ENCODE measurements at places on chromosomes 3 and 15.

GRCh38 chr15:56891852-56892440 lies 26.5 kb upstream of the TCF12 start:
- no peak for DNase-seq

GRCh38 chr3:113151461-113152031 lies 59.8 kb upstream of the BOC start:
- DNase-seq, result no peak

GRCh38 chr3:34646911-34647460 lies 848.6 kb downstream of the PDCD6IP start:
- no peak for DNase-seq

GRCh38 chr15:84835661-84836337 lies 18.6 kb downstream of the ALPK3 start:
- no peak for DNase-seq

DNA sequence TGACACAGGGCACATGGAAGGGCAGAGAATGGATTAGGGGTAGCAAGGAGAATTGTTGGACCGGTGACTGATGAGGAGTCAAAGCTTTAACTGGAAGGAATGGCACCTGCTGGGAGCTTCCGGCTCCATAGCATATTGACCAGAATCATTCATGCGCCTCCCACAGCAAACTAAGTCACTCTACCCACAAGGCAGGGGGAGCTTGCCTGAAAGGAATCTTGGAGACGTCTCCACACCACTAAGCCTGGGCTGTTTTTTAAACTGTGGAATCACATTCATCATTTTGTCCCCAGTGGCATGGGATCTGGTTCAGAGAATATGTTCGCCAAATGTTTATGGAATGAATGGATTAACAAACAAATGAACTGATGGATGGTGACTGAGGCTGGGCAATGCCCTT lies 57.0 kb upstream of the ITGA11 start:
- no peak for DNase-seq

GRCh38 chr15:85676342-85677098 lies 118.2 kb downstream of the KLHL25 start:
- DNase-seq, result no peak

DNA sequence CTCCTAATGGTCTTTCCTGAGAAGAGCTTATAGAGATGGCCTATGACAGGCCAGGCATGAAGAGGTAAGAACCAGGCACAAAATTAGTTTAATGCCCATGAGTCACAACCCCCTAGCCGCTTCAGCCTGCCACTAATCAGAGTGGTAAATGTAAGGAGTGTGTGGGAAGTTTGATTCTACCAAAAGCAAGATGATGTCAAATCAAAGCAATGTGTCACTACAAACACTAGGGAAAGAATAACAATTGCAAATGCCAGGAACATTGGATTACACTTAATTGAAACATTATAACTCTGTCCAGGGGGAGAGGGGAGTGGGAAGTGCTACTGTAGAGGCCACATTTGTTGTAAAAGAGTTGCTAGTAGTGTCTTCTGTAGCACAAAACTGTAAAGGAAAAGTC lies 596.6 kb upstream of the AGTR1 start:
- no peak for DNase-seq

DNA sequence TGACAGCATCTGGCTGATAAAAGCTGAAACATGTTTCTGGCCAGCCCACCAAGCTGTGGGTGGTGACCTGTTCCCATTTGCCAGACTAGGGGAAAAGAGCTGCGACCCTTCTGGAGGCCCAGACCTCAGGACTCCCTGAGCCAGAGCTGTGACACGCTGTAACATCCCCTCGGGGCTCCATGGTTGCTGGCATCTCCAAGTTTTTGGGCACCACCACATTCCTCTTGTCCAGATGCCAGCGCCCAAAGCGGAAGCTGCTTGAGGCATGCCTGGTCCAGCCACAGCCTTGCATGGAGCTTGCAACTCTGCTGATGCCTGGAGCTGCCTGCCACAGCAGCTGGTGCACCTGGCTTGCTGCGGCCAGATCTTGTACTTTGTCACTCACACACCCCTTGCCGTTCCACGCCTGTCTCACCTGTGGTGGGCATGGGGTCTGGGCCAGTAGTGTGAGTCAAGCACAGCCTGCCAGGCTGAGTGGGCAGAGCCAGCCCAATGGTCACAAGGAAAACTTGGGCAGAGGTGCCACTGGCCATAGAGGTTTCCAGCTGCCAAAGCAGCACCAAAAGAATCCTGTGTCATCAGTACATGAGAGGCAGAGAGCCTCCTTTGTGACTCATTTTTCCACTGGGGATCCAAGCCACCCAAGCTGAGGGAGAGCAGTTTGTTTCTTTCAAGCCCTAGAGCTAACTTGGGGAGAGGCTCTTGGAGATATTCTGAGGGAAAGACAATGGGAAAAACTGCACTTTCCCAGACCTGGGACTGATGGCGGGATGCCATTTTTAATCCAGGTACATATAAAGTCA lies 45.7 kb upstream of the PTX3 start:
- no peak for DNase-seq

GRCh38 chr15:61499376-61499775 lies 270.3 kb upstream of the RORA start:
- no peak for DNase-seq

GRCh38 chr3:31384117-31384516 lies 148.6 kb upstream of the STT3B start:
- no peak for DNase-seq

- no peak for DNase-seq
Observed at GRCh38 chr3:50154476-50154839, 666 bp upstream of the SEMA3F start.

- DNase-seq, result no peak
Observed at GRCh38 chr3:98359993-98360675, 6.5 kb downstream of the OR5K4 start.

- DNase-seq, result no peak
Observed at GRCh38 chr15:82882273-82882928, 70.1 kb downstream of the HOMER2 start.

GRCh38 chr15:75389791-75390382 lies 21.5 kb upstream of the MAN2C1 start:
- no peak for DNase-seq

DNA sequence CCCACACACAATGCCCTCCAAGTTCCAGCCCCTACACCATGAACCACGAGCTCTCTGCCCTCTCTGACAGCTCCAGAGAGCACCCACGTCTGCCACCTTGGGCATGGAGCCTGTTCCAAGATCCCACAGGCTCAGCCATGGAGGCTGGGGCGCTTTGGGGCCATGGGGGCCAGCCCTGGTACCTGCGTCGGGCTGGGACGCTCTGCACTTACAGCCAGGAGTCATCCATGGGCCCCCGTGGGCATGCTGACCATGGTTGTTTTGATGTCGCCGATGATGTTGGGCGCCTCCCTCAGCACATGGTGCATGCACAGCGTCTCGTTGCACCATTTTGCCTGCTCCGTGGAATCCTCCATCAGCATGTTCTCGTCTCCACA lies 51.9 kb upstream of the UBE2Q2 start:
- DNase-seq, result no peak

GRCh38 chr3:119173325-119173724 lies at the start of gene UPK1B:
UPK1B (plus strand) TSS chr3:119173598; CDS start chr3:119186742, 13,144 bp downstream.
- no peak for DNase-seq

All from activated CD8-positive, alpha-beta memory T cell treated with anti-CD3 and anti-CD28 coated beads, Interleukin-2, amount 50 U/mL, for 4 hours (primary cell).